DMS53 (cell line): ENCODE measurements at places on chromosomes 12 and 14.

DNA sequence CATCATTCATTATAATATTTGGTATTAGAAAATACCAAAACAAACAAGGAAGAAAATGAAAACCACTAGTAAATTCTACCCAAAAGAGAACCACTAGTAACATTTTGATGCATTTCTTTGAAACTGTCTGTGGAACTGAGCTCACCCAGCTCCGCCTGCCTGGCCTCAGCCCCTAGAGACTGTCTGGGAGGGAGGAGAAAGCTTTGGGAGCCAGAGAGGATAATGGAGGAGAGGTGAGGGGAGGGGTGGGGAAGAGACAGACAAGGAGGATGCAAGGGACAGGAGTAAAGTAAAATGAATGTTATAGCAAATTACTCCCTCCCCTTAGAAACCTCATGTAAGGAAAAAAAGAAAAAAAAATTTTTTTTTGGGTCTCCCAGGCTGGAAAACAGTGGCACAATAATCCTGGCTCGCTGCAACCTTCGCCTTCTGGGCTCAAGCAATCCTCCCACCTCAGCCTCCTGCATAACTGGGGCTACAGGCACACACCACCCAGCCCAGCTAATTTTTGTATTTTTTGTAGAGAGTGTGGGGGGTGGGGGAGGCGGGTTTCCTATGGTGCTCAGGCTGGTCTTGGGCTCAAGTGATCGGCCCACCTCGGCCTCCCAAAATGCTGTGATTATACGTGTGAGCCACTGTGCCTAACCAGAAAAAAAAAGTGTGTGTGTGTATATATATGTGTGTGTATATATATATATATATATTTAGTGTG lies 3.2 kb upstream of the MMP19 start:
- DNase-seq, result no peak

- no peak for DNase-seq
Observed at GRCh38 chr12:115569345-115570068, 708.0 kb downstream of the MED13L start.

GRCh38 chr12:2057041-2057794 lies 4.4 kb downstream of the CACNA1C start:
- peak; percentile 72 for DNase-seq

GRCh38 chr12:5163661-5164060 lies 120.0 kb downstream of the KCNA5 start:
- no peak for DNase-seq

DNA sequence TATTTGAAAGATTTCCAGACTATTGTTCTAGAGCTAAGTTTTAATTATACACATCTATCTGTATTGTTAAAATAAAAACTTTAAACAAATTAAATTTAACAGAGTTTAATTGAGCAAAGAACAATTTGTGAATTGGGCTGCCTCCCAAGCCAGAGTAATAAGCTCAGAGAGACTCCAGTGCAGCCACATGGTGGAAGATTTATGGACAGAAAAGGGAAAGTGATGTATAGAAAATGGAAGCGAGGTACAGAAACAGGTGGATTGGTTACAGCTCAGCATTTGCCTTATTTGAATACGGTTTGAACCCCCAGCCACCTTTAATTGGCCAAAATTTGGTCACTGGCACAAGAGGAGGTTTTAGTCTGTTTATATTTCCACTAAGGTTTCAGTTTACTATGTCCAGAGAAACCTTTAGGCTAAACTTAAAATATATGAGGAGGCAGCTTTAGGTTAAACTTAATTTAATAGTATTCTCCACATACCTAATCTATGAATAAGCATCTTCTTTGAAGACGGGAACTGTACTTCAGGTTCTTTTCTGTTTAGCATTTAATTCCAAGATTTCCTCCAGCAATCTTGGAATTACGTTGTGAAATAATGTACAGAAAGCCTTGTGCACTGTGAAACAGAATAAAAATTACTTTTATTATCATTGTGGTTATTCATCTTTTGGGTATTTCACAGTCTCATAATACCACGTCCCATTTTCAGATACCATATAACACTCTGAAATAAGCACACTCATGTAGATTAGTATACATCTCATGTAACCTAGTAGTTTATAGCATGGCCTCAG lies 19.4 kb downstream of the SRGAP1 start:
- DNase-seq, result no peak

DNA sequence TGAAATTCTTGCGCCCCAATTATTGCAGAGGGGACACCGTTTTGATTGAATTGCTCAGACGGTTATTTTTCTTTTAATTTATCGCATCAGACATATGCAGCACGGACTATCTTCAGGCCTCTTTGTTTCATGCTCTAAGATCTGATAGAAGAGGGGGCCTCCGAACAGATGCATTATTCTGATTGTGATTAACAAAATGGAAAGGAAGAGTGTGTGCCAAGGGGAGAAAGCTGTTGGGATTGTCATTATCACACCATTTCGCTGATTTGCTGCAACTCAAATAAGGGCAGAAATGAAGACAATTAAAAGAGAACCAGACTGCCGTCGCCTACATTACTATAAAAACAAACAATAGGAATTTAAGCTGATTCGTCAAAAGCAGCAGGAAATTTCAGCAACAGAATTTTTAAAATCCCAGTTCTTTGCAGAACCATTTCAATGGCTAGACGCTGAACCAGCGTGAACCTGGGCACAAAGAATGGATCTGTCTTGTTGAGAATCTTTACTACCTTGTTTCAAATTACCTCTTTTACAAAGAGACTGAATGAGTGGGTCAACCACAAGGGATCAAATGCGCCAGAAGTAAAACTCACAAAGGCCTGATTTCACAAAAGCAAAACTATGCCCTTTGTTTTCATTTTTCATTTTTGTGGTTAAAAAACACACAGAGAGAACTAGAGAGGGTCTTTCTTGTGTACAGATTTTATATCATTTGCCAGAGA lies 30.6 kb downstream of the TMEM132D start:
- DNase-seq, result no peak

DNA sequence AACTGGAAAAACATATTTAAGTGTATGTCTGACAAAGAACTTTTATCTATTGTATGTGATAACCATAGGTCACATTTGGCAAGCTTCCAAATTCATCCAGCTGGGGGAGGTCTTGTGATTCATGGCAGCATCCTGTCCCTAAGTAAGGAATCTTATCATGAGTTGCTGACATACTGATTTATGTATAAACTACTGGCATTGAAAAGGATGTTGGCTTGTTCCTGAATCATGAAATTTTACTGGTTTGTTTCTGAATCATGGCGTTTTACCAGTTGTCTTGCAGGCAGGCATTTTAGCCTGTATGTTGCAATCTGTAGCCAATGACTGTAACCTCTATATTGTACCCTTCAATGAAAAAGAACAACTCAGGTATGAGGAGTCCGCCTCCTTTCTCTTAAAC lies 244.8 kb downstream of the IPO8 start:
- peak; percentile 60 for DNase-seq

GRCh38 chr12:109982210-109982609 lies 14.0 kb downstream of the GIT2 start:
- DNase-seq, result no peak

- no peak for DNase-seq
Observed at GRCh38 chr14:78933166-78933565, 763.0 kb downstream of the NRXN3 start.
